ENCODE measurements at places on chromosomes 5 and 9.

DNA sequence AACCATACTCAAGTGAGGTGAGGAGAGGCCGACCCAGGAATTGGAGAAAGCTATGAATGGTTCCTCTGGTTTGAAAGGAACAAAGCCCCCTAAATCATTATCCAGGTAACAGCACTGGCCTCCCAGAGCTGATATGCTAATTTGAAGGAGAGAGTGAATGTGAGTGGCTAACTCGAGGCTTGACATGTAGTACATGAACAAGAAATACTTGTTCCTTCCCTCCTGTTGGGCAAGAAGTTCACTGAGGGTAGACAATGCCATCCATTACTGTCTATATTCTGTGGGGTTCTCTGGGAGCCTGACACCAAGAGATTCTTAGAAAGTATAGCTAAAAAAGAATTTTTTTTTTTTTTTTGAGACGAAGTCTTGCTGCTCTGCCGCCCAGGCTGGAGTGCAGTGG lies 32.5 kb upstream of the ZNF354A start:
- DNase-seq, result no peak

DNA sequence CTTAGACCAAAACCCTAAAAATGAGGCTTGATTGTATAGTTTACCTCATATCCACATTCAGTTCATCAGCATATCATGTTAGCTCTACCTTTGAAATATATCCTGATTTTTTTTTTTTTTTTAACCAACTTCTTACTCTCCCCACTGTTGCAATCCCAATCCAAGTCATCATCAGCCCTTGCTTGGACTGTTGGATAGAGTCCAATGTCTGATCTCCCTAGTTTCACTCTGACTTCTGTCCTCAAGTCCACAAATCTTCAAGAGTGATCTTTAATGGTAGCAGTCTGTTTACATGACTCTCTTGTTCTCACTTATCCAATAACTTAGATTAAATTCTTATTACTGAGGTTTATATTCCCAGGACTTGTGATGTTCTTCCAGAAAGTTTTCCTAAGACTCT lies 30.8 kb downstream of the NAA35 start:
- peak; percentile 52 for DNase-seq

GRCh38 chr5:72074251-72074650 lies 33.0 kb upstream of the MAP1B start:
- no peak for DNase-seq

DNA sequence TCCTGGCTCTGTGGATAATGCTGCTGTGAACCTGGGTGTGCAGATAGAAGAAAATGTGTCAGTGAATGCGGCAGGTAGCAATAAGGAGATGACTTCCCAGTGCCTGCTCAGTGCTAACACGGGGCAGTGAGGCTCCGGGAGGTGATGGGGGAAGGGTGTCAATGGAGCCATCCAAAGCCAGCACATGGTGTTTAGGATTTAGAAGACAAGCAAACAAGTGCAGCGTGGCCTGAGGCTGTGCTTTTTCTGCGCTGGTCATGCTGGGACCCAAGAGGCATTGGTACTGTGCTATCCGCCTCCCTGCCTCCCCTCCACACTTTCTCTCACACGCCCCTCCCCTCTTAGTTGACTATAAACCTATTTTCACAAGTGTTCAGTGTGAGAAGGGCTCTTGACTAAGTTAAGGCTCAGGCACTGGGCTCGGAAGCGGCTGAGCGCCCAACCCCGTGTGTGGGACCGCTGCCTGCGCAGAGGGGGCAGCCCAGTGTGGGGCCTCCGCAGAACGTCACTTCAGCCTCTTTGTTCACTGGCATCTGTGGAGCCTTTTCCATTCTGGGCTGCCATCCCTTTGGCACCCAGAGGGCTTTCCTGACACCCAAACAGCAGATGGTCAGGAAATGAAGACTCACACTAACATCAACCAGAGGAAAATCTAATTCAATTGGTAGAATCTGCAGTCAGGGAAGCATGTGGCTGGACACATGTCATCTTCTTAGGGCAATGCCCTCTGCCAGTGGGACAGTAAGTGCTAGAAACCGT lies 21.8 kb upstream of the NINJ1 start:
- no peak for DNase-seq

GRCh38 chr5:139647506-139648204 lies 494 bp upstream of the CXXC5 start:
- DNase-seq, result no peak
